ENCODE measurements at places on chromosomes 4 and X.

- DNase-seq, result no peak
These were observed 556.8 kb downstream of the GABRG1 start for GRCh38 chr4:45566896-45567603.

- no peak for DNase-seq
These were observed 88.8 kb upstream of the KDR start for GRCh38 chr4:55214172-55214571.

GRCh38 chr4:8261851-8262535 is 7.6 kb upstream of the HTRA3 start:
- DNase-seq, result no peak

DNA sequence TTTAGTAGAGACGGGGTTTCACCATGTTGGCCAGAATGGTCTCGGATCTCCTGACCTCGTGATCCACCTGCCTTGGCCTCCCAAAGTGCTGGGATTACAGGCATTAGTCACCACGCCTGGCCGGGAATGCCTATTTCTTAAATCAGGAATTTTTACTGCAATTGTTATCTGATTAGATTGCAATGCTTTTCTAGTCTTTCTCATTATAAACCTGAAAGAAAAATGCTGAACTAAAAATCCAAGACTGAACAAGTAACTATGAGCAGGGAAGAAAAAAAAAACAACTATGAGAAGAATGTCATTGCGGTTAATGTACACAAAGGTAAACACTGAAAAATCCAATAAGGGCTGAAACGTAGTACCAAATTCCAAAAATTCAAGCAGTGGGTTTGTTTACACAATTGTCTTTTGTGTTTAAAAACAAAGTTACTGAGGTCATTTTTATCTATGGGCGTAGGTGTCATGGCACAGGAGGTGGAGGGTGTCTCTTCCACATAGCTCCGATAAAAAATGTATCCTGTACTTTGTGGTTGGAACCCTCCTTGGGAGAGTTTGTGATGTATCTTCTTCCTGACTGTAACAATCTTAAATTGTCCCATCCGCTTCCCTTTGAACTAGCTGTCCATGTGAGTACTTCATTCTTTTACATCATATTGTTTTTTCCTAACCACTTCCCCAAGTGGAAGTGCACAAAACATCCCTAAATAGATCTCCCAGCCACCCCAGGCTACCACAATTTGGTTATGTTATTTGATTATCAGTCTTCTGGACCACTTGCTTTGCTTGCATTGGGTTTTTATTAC is 11.1 kb upstream of the TMEM156 start:
- DNase-seq, result no peak

DNA sequence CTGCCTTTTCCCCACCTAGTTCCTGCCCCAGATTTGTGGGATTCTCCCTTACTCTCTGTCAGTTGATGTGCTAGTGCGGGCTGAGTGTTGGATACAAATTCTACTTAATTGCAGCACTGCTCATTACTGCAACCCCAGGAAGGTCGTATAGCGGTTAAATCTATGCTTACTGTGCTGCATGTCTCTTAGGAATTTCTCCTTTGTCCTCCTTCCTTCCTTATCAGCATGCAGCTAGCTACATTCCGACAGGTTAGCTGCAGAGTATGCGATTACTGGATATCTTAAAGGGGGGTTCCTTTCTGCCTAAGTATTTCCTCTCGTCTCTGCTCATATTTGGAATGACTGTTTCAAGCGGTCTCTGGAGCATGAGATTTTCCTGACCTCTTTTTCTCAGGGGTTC is 662.8 kb downstream of the TLL1 start:
- DNase-seq, result no peak

- DNase-seq, result no peak
These were observed 49.5 kb downstream of the PSAPL1 start for GRCh38 chr4:7384929-7385890.

DNA sequence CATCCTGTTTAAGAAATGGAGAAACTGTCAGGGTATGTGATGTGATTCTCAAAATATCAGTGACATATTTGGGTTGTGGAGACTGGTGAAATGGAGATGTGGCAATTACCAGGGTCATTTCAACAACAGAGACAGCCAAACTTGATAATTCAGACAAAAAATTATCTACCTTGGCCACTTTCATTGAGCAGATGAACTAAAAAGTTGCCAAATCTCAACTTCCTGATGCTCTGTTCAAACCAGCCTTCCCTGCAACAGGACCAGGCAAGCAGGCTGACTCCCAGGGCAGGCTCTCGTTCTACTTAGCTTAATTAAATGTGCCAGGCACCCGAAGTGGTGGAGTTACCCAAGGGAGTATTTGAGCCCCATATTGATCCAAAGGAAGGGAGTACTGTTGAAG is 199.6 kb downstream of the AFF2 start:
- no peak for DNase-seq

GRCh38 chrX:2707334-2707760 is 16.3 kb downstream of the CD99 start:
- no peak for DNase-seq
